ENCODE measurements at places on chromosomes 1 and 21.
A peak's percentile ranks its signal among the peaks of the same experiment; 100 is the strongest.

DNA sequence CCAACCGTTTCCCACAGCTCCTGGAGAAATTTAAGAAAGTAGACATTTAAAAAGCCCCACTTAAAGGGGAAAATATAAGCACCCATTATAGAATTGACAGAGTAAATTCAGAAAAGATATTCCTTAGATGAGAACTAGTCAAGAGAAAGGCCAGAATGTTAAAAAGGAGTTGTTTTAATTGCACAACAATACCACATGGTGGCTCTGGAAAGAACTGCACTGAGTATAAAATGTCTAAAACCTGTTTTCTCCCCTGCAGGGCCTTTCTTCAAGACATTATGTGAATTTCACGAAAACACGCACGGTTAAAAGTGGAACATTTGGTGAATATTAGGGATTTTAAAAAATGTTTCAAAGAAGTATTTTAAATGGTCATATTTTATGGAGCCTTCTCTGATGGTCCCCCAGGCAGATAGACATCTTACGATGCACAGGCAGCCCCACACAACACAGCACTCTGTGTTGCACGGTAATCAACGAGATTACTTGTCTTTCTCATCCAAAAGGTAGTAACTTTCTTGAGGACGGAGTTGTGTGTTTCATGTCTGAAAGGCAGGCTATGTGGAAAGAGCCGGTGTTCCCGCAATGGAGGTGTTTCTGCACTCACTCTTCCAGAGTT is 101.9 kb downstream of the PRRX1 start:
- H3K27ac ChIP-seq = no peak overlapping the region
- no peaks in the 10 kb centered on the region for H3K36me3 ChIP-seq
- no peaks in the 10 kb centered on the region for H3K4me1 ChIP-seq
- no peaks in the 10 kb centered on the region for H3K27me3 ChIP-seq
- DNase-seq = no peak
- H3K4me3 ChIP-seq = no peak overlapping the region

DNA sequence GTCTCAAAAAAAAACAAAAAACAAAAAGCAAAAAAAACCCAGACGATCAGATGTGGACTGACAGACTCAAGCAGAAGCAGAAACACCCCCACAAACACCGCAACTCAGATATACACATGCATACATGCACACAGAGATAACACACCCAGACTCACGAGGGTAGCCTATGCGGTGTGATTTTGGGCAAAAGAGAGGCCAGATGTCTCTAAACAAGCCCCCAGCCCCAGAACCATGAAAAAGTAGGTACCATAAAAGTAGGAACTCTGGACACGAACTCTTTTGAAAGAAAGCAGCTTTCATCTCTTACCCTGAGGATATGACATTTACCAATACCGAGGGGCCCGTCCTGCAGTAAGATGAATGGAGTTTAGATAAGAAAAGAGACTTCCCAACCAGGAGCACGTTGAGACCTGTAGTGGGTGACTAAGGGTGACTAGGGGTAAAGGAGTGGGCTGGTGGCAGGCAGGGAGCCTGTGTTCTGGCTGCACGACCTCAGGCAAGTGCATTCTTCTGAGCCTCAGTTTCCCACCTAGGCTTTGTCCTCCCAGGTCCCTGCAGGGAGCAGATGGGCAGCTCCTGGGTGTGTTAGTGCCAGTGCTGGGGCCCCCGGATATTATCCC is 1.5 kb upstream of the TINAGL1 start:
- H3K4me3 ChIP-seq = no peak overlapping the region
- no peak for DNase-seq
- H3K36me3 ChIP-seq = no peaks in the 10 kb centered on the region
- H3K27me3 ChIP-seq = no peaks in the 10 kb centered on the region
- H3K27ac ChIP-seq = peak overlapping the region; percentile 97

DNA sequence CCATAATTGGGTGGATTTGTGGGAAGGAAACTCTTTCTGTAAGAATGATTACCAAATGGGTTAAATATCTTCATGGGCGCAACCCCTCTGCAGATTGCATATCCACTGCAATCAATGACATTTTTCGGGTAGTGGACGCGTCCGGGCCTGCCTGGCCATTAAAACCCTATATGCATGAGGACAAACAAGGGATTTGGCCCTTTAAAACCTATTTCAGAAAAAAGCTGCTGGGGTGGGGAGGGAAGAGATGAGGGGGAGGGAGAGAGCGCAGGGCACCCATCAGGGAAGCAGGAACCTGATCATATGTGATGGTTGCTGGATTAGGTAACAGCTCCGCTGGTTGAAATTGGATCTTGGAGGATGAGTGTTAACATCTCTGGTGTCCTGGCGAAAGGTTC is 228.8 kb downstream of the PBX1 start:
- no peak overlapping the region for H3K4me3 ChIP-seq
- DNase-seq = no peak
- H3K4me1 ChIP-seq = peaks cover 21% of the 10 kb centered on the region
- H3K36me3 ChIP-seq = no peaks in the 10 kb centered on the region

GRCh38 chr21:46029186-46029924 is 47.8 kb downstream of the COL6A1 start:
- no peak for DNase-seq
- no peaks in the 10 kb centered on the region for H3K27me3 ChIP-seq
- no peak overlapping the region for H3K27ac ChIP-seq
- no peak overlapping the region for H3K4me3 ChIP-seq
- peaks cover 19% of the 10 kb centered on the region for H3K4me1 ChIP-seq

DNA sequence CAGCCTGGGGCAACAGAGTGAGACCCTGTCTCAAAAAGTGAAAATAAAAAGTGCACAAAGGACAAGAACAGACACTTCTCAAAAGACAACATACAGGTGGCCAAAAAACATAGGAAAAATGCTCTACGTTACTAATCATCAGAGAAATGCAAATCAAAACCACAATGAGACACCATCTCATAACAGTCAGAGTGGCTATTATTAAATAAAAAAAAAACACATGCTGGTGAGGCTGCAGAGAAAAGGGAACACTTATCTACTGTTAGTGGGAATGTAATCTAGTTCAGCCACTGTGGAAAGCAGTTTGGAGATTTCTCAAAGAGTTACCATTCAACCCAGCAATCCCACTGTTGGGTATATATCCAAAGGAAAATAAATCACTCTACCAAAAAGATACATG is 173.2 kb downstream of the SMYD3 start:
- no peak for DNase-seq
- H3K27me3 ChIP-seq = no peaks in the 10 kb centered on the region
- no peaks in the 10 kb centered on the region for H3K36me3 ChIP-seq
- H3K27ac ChIP-seq = no peak overlapping the region

GRCh38 chr1:243213045-243213787 is 41.9 kb downstream of the CEP170 start:
- peaks cover 22% of the 10 kb centered on the region for H3K4me1 ChIP-seq
- H3K27ac ChIP-seq = no peak overlapping the region
- no peaks in the 10 kb centered on the region for H3K27me3 ChIP-seq

DNA sequence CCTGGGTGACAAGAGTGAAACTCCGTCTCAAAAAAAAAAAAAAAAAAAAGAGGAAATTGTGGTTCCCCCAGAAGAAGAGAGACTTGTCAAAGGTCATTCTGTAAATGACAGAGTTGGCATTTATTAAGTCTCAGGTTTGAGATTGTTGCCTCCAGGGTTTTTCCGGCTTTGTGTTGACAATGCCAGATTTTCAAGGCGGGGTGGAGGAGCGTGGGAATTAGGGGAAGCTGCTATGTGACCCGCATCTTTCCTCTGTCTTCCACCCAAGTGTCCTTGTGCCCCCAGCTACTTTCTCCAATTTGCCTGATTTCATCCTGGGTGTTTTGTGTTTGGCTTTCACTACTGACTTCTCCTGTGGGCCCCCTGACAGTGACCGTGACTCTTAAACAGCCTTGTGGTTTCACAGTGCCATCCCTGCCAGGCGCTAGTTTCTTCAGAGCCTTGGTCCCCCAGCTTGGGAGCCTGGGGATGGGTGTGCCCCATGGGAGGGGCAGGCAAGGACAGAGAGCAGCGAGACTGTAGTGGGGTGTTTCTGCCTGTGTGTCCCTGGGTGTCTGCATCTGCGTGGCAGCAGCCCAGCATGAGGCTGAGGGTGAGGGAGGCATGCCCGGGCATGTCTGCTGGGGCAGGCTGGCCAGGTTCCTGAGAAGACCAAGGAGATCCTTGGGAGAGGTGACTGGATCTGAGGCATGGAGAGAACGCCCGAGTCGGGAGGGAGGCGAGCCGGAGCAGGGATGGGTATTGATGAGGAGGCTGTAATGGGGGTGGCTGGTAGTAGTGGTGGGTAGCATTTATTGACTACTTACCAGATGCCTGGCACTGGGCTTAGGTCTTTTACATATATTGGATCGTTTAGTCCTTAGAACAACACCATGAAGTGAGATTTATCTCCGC is 46.3 kb downstream of the IER5 start:
- no peaks in the 10 kb centered on the region for H3K27me3 ChIP-seq
- no peaks in the 10 kb centered on the region for H3K36me3 ChIP-seq
- H3K27ac ChIP-seq = peak overlapping the region; percentile 73
- peak overlapping the region; percentile 0 for H3K4me3 ChIP-seq
- H3K4me1 ChIP-seq = peaks cover 21% of the 10 kb centered on the region

- H3K27ac ChIP-seq = no peak overlapping the region
- H3K4me1 ChIP-seq = peaks cover 17% of the 10 kb centered on the region
- H3K4me3 ChIP-seq = no peak overlapping the region
- H3K36me3 ChIP-seq = no peaks in the 10 kb centered on the region
- H3K27me3 ChIP-seq = no peaks in the 10 kb centered on the region
These were observed 73.5 kb downstream of the LRIG2 start for GRCh38 chr1:113146242-113147072.

DNA sequence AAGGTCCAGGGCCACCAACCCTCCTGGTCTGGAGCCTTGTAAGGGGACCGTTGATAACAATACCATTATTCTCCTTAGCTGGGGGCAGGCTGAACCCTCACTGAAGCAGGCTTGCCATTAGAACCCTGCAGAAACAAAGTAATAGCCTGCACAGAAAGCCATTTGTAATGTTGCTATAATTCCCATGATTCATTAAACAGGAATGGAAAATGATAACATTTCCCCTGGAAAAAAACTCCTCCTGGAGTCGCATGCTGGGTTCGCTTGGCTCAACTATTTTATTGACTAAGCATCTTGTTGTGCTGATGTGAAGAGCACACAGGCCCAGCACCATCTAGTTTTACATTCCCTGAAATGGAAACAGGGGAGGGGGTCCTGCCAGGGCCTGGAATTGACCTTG is 155.6 kb upstream of the CSF3R start:
- no peaks in the 10 kb centered on the region for H3K36me3 ChIP-seq
- no peaks in the 10 kb centered on the region for H3K4me1 ChIP-seq
- no peak overlapping the region for H3K27ac ChIP-seq
- DNase-seq = no peak
- no peaks in the 10 kb centered on the region for H3K27me3 ChIP-seq

GRCh38 chr1:99218999-99219398 is 45.3 kb upstream of the PLPPR4 start:
- no peaks in the 10 kb centered on the region for H3K27me3 ChIP-seq
- no peaks in the 10 kb centered on the region for H3K36me3 ChIP-seq
- H3K4me1 ChIP-seq = no peaks in the 10 kb centered on the region
- no peak overlapping the region for H3K27ac ChIP-seq

DNA sequence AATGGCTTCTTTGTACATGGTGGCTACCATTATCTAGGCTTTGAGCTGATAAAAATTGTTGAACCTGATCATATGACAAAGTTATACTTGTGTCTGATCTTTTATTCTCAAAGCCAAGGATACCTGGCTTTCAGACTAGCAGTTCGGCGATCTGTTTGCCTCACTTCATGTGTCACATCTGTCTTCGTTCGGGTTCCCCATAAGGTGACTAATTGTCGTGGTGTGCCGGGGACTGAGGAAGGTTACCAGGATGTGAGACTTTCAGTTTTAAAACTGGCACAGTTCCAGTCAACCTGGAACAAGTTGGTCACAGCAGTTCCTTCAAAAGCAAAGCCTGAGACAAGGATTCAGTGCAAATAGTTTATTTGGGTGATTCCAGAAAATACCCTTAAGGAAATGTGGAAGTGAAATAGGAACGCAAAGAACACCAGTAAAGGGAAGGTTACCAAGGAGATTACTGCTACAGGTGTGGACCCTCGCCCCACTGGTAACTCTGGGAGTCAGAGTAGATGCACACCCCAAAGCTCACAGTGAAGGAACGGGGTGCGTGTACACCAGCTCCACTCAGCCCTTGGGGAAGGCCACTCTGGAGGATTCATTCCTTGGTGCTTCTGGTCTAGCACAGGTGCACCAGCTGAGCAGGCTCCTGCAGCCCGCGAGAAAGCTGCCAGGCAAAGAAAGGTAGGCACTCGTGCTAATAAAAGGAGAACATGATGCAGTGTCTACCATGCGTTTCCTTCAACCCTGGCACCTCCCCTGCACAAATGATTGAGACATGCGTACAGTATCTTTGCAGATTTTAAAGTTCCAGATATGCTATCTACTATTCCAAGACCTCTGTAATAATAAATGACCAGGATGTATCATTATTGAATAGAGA is 69.0 kb downstream of the VWA5B1 start:
- peaks cover 15% of the 10 kb centered on the region for H3K4me1 ChIP-seq
- no peaks in the 10 kb centered on the region for H3K36me3 ChIP-seq
- no peak overlapping the region for H3K27ac ChIP-seq
- H3K4me3 ChIP-seq = no peak overlapping the region

DNA sequence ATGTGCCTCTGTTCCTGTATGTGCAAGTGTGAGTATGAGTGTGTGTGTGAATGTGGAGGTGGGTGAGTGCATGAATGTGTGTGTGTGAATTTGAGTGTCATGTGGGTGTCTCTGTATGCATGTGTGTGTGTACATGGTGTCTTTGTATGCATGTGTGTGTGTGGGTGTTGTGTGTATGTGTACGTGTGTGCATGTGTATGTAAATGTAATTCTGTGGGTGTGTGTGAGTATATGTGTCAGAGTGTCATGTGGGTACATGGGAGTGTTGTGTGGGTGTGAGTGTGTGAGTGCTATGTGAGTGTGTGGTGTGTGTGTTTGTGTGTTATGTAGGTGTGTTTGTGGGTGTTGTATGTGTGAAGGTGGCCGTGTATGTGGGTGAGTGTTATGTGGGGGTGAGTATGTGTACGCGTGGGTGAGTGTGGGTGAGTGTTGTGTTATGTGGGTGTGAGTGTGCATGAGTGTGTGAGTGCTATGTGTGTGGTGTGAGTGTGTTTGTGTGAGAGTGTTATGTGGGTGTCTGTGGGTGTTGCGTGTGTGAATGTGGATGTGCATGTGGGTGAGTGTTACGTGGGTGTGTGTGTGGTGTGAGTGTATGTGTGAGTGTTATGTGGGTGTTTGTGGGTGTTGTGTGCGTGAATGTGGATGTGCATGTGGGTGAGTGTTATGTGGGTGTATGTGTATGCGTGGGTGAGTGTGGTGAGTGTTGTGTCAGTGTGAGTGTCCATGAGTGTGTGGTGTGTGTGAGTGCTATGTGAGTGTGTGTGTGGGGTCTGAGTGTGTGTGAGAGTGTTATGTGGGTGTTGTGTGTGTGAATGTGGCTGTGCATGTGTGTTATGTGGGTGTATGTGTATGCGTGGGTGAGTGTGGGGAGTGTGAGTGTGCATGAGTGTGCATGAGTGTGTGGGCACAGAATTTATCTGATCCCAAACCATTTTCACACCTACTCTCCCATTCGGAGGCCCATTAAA is 36.6 kb upstream of the NID1 start:
- H3K4me1 ChIP-seq = peaks cover 4% of the 10 kb centered on the region
- no peak overlapping the region for H3K27ac ChIP-seq
- H3K27me3 ChIP-seq = no peaks in the 10 kb centered on the region
- H3K4me3 ChIP-seq = no peak overlapping the region
- no peak for DNase-seq
- no peaks in the 10 kb centered on the region for H3K36me3 ChIP-seq
